ENCODE measurements at places on chromosomes 1 and 21.

DNA sequence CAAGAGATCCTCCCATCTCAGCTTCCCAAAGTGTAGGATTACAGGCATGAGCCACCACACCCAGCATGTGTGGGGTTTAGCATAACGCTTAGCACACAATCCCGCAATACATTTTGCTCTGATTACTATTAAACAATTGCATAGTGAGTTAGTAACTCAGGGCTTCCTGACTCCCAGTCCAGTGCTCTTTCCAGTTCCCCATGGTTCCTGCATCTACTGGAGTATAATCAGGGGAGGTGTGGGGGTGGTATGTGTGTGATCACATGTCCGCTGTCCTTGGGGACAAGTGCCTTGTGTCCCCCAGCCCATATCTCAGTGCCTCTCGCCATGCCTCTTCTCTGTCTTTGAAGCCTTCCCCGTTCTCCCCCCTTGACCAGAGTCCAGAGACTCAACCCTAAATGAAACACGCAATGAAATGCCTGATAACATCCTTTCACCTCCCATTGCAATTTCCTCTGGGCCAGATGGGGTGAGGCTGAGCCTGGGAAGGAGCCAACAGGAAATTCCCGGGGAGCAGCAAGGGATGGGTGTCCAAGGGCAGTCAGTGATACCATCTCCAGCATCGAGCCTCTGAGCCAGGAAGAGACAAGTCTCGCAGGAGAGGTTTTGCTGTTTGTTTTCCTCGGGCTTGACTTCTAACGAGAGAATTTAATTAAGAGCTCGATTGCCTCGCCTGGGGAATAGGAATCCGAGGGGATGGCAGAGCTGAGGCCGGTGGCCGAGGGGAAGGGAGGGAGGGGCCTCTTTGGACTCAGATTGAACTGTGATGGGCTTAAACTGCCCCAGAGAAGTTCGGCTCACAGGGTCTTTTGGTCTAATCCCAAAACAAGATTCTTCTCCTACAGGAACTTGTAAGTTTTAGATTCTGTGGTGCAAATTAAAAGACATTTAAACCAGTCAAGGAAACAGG is 7.7 kb upstream of the HTR1D start:
- peaks cover 6% of the 10 kb centered on the region for H3K27me3 ChIP-seq
- no peaks in the 10 kb centered on the region for H3K36me3 ChIP-seq
- H3K4me3 ChIP-seq: no peak overlapping the region
- H3K4me1 ChIP-seq: no peaks in the 10 kb centered on the region
- H3K27ac ChIP-seq: no peak overlapping the region
- no peak for DNase-seq

DNA sequence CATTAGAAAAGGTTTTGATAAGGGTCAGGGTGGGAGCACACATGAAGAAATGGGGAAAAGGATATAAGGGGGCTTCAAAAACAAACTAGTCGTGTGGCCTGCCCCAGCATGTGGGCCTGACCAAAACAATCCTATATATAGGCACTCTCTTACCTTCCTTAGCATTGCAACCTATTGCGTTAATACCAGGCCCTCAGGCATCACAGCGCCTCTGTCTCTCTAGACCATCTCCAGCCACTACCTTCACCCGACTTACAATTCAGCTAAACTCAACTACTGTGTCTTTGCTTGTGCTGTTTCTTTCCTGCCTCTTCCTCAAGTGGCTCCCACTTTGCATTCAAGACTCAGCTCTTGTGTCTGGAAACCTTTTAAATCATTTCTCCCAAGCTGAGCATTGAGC is 47.0 kb upstream of the GJA5 start:
- no peak overlapping the region for H3K27ac ChIP-seq
- H3K4me3 ChIP-seq: no peak overlapping the region
- H3K36me3 ChIP-seq: no peaks in the 10 kb centered on the region
- H3K27me3 ChIP-seq: no peaks in the 10 kb centered on the region
- H3K4me1 ChIP-seq: no peaks in the 10 kb centered on the region
- DNase-seq: no peak

GRCh38 chr1:23718482-23718881 is 24.8 kb upstream of the ELOA start:
- no peaks in the 10 kb centered on the region for H3K27me3 ChIP-seq
- no peak overlapping the region for H3K27ac ChIP-seq
- no peak overlapping the region for H3K4me3 ChIP-seq
- peak; percentile 53 for DNase-seq

DNA sequence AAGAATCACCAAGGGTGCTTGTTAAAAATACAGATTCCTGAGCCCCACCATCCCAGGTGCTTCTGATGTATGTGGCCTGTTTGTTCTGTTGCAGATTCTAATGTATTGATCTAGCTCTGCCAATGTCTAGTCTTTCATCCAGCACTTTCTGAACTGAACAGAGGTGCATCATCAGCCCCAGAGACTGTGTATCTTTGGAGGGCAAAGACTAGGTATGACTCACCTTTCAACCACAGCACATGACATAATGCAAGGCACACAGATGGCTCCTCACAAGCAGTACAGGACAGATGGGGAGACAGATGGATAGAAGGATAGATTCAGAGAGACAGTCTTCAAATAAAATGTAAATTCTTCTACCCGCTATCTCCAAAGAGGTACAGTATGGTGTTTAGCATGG is 32.3 kb downstream of the CD58 start:
- no peaks in the 10 kb centered on the region for H3K27me3 ChIP-seq
- peak overlapping the region; percentile 57 for H3K27ac ChIP-seq
- no peaks in the 10 kb centered on the region for H3K4me1 ChIP-seq
- no peaks in the 10 kb centered on the region for H3K36me3 ChIP-seq

- no peak overlapping the region for H3K4me3 ChIP-seq
- H3K27ac ChIP-seq: no peak overlapping the region
- H3K27me3 ChIP-seq: no peaks in the 10 kb centered on the region
- no peaks in the 10 kb centered on the region for H3K36me3 ChIP-seq
Observed at GRCh38 chr1:35857830-35858229, 25.2 kb upstream of the AGO1 start.

DNA sequence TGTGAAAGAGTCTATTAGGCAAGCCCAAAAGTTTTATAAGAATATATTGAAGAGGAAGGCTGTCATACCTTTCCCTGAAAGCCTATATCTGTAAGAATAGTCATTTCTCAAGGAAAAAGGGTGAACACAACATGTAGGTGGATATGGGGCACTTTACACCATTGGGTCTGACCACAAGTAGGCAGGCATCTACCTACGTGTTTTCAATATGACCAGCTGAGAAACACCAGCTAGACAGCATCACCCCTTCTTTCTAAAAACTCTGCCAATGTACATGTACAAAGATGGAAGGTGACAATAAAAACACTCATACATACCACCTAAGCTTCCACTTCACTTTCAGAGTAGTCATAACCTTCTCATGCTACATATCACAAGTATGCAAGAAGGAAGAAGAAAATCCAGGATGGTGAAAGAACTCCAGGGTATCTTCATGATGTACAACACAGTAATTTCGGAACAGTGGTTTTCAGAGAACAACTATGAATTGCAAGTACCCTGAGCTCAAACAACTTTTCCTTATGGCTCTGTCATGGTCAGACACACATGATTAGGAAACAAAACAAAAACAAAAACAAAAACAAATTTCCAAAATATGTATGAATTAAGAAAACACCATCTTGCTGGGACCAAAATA is 98.5 kb upstream of the ADGRL2 start:
- peaks cover 9% of the 10 kb centered on the region for H3K4me1 ChIP-seq
- no peaks in the 10 kb centered on the region for H3K36me3 ChIP-seq
- H3K27ac ChIP-seq: no peak overlapping the region
- H3K27me3 ChIP-seq: no peaks in the 10 kb centered on the region

DNA sequence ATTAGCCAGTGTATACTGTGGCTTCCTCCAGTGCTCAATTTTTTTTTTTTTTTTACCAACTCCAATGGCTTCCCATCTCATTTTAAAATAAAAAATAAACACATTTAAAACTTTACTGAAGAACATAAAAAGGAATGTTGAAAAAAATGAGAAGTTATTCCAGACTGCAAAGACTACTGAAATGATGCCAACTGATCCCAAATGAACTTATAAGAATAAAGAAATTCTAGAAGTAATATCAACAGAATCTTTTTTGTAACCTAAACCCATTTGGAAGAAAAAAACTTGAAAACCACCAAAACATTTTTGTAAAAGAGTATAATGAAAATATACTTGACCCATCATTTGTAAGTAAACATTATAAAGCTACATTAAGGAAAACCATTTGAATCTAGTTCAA is 129.4 kb downstream of the FAF1 start:
- H3K27ac ChIP-seq: no peak overlapping the region
- no peaks in the 10 kb centered on the region for H3K27me3 ChIP-seq
- DNase-seq: no peak
- H3K4me1 ChIP-seq: no peaks in the 10 kb centered on the region

DNA sequence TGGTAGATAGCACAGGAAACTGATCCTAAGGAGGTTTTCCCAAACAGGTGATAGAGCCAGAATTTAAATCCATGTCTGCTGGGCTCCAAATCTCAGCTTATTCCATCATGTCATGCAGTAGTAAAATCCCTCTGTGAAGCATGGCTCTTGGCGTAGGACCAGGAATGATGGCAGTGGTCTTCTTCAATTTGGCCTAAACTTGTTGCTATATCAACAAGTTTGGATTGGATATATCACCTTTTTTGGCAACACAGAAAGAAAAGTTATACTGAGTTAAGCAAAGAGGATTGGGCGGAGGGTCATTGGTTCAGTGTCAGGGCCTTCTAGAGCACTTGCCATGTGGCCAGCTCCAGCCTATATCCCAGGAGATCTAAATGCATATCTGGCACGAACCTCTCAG is 52.2 kb downstream of the FGGY start:
- no peaks in the 10 kb centered on the region for H3K36me3 ChIP-seq
- H3K4me1 ChIP-seq: no peaks in the 10 kb centered on the region
- no peaks in the 10 kb centered on the region for H3K27me3 ChIP-seq
- no peak for DNase-seq
- no peak overlapping the region for H3K27ac ChIP-seq
- H3K4me3 ChIP-seq: no peak overlapping the region

DNA sequence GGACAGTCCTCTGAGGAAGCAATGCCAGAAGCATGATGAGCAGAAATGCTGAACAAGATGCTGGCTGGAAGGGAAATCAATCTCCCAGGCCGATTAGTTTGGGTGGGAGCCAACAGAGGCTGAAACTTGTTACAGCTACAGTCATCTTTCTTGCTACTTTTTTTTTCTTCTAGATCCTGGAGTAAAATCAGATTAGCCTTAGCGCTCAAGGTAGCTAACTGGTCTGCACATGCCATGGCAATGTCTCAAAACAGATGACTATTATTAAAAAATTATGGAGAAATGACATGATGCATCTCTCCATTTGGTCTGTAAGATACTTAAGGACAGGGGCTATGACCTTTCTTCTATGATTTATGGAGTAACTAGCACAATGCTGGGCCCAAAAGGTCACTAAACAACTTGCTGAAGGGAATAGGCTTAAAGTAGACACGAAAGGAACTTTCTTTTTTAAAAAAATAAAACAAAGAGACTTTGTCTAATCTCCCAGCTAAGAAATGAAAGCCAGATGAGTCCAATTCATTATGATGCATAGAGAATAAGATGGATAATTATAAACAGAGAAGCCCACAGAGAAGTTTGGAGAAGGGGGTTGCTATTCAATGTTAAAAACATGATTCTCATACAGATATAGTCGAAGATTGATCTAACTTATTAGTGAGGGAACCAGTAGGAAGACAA is 42.5 kb downstream of the UTP25 start:
- no peak overlapping the region for H3K4me3 ChIP-seq
- H3K27ac ChIP-seq: no peak overlapping the region
- no peak for DNase-seq
- H3K4me1 ChIP-seq: peaks cover 5% of the 10 kb centered on the region
- no peaks in the 10 kb centered on the region for H3K36me3 ChIP-seq
